ENCODE measurements at places on chromosomes 5 and 9.

- no peak for DNase-seq
- no peak overlapping the region for H3K4me3 ChIP-seq
- no peak overlapping the region for H3K27ac ChIP-seq
- H3K36me3 ChIP-seq, result no peaks in the 10 kb centered on the region
- H3K27me3 ChIP-seq, result no peaks in the 10 kb centered on the region
- peaks cover 1% of the 10 kb centered on the region for H3K4me1 ChIP-seq
These were observed 6.2 kb downstream of the ZER1 start for GRCh38 chr9:128765499-128765898.

GRCh38 chr9:70945301-70945700, 176.1 kb downstream of the TRPM3 start:
- no peak overlapping the region for H3K4me3 ChIP-seq
- no peak overlapping the region for H3K27ac ChIP-seq
- no peak for DNase-seq
- no peaks in the 10 kb centered on the region for H3K4me1 ChIP-seq
- H3K36me3 ChIP-seq, result no peaks in the 10 kb centered on the region

- H3K4me1 ChIP-seq, result peaks cover 13% of the 10 kb centered on the region
- no peaks in the 10 kb centered on the region for H3K27me3 ChIP-seq
- no peak overlapping the region for H3K27ac ChIP-seq
- no peak overlapping the region for H3K4me3 ChIP-seq
- DNase-seq, result peak; percentile 82
These were observed 346.9 kb upstream of the TLE4 start for GRCh38 chr9:79224672-79225433.

DNA sequence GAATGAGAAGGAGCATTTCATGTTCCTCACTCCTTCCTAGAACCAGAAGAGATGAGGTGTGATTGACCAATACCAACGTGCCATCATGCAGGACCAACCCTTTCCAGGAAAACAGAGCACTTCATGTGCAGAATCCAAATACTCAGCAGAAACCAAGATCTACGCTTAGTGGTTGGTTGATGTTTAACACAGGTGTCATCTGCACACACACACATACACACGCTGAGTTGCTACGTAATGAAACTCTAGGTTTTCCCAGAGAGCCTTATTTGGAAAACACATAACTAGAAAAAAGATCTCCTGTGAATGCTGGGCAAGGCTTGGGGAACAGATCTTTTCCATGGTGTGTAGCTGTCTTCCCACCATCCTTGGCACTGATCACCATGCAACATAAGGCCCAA, 21.1 kb upstream of the ZNF622 start:
- no peaks in the 10 kb centered on the region for H3K4me1 ChIP-seq
- DNase-seq, result no peak
- H3K27ac ChIP-seq, result no peak overlapping the region
- peaks cover 4% of the 10 kb centered on the region for H3K27me3 ChIP-seq

- H3K36me3 ChIP-seq, result no peaks in the 10 kb centered on the region
- no peak for DNase-seq
- H3K4me3 ChIP-seq, result no peak overlapping the region
- no peaks in the 10 kb centered on the region for H3K4me1 ChIP-seq
- H3K27me3 ChIP-seq, result no peaks in the 10 kb centered on the region
These were observed 430.4 kb downstream of the CAAP1 start for GRCh38 chr9:26462213-26462612.

DNA sequence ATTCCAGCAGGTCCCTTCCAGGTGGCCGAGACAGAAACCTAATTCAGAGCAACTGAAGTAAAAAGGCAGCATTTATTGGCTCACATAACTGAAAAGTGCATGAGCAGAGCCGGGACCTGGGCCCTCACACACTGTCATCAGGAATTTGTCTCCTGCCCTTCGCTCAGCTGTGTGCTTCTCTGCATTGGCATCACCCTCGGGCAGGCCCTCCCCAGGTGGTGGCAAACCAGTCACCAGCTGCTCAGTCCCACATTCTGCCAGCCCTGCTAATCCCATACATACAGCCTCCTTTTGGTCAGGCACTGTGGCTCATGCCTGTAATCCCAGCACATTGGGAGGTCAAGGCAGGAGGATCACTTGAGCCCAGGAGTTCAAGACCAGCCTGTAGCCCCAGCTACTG, 11.5 kb upstream of the CPLX2 start:
- H3K27ac ChIP-seq, result no peak overlapping the region
- no peaks in the 10 kb centered on the region for H3K36me3 ChIP-seq
- no peak for DNase-seq

DNA sequence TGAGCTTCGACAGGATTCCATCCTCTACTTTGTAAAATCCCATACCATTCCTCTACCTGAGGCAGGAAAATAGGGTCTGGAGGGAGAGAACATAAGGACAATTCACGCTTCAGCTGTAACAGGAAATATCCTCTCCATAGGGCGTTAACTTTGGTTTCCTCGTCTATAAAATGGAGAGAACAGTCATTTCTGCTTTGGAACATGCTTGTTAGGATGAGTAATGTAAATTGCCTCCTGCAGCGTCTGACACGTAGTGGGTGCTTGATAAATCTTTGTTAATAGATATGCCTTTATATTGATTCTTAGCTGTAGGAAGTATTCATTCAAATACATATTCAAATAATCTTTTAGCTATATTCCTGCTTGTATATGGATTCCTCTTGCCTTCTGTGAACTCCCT, 711 bp upstream of the SUB1 start:
- DNase-seq, result no peak
- peaks cover 11% of the 10 kb centered on the region for H3K4me1 ChIP-seq
- H3K4me3 ChIP-seq, result no peak overlapping the region
- H3K27ac ChIP-seq, result no peak overlapping the region

DNA sequence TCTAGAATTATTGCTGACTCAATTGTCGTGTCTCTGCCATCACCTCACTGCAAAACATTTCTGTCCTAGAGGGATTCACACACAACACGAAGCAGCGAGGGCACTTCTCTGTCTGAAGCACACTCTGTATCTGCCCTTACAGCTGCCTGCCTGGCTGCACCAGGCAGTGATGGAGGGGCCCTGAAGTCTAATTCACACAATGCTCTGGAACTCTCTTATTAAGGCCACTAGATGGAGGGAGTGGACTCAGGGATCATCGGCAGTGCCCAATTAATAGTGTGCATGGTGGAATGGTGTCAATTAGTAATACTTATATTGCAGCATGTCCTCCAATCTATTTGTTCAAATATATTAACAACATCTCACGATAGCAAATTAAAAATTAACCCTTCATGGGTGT, 157.5 kb upstream of the MAP1B start:
- no peak for DNase-seq
- no peak overlapping the region for H3K27ac ChIP-seq
- no peaks in the 10 kb centered on the region for H3K27me3 ChIP-seq
- H3K36me3 ChIP-seq, result no peaks in the 10 kb centered on the region

GRCh38 chr9:111873901-111874300, 22.7 kb upstream of the UGCG start:
- H3K27me3 ChIP-seq, result no peaks in the 10 kb centered on the region
- H3K4me3 ChIP-seq, result no peak overlapping the region
- DNase-seq, result no peak
- no peaks in the 10 kb centered on the region for H3K36me3 ChIP-seq

DNA sequence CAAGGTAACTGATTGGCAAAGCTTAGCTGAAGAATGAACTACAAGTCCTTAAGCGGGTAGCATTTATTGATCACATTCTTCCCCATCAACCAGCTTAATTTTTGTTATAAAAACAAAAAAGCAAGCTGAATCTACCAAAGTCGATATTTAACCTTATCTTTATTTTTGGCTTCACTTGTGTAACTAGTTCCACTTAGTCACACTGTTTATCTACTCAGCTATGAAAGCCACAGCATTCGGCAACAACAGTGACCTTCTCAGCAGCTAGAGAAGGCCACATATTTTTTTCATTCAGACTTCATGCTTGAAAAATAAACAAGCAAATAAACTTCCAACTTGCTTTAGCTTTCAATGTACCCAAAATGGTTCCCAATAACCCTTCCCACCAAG, 69.4 kb downstream of the KLHL3 start:
- no peaks in the 10 kb centered on the region for H3K27me3 ChIP-seq
- no peaks in the 10 kb centered on the region for H3K36me3 ChIP-seq
- DNase-seq, result peak; percentile 40
- no peaks in the 10 kb centered on the region for H3K4me1 ChIP-seq
- H3K4me3 ChIP-seq, result no peak overlapping the region

GRCh38 chr5:10635257-10635866, 71.5 kb downstream of the ANKRD33B start:
- H3K4me3 ChIP-seq, result no peak overlapping the region
- H3K27ac ChIP-seq, result peak overlapping the region; percentile 51
- H3K4me1 ChIP-seq, result peaks cover 28% of the 10 kb centered on the region
- peak; percentile 73 for DNase-seq

GRCh38 chr9:91948597-91949391, 1.2 kb downstream of the ROR2 start:
- H3K36me3 ChIP-seq, result no peaks in the 10 kb centered on the region
- H3K27ac ChIP-seq, result no peak overlapping the region
- peak; percentile 22 for DNase-seq

DNA sequence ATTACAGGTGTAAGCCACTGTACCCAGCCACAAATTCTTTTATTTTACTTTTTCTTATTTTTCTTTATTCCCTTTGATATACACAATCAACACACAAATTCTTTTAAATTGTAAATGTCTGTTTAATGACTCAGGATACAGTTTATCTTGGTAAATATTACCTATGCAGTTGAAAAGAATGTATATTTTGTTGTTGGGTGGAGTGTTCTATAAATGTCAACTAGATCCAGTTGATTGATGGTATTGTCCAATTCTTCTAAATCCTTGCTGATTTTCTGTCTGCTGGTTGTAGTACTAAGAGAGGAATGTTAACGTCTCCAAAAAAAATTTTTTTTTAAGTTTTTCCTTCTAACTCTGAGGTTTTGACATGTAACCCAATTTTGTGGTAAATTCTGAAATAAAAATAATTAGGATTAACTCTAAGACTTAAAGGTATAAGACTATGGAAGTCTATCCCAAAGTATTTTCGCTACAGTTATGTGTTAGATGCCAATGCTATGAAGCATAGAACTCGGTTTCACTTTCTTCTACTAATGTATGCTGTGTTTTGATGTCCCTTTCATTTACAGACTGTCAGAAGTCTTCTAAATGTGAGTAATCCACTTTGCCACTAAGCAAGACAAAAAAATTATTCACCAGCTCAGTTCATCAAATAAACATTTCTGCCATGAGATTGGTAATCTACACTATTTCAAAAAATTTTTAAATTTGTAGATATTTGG, 720.2 kb upstream of the C9orf72 start:
- no peak overlapping the region for H3K4me3 ChIP-seq
- no peak overlapping the region for H3K27ac ChIP-seq
- no peaks in the 10 kb centered on the region for H3K27me3 ChIP-seq

GRCh38 chr5:2131196-2131595, 248.5 kb upstream of the IRX4 start:
- no peaks in the 10 kb centered on the region for H3K27me3 ChIP-seq
- H3K36me3 ChIP-seq, result no peaks in the 10 kb centered on the region
- no peak overlapping the region for H3K27ac ChIP-seq
- no peak overlapping the region for H3K4me3 ChIP-seq

DNA sequence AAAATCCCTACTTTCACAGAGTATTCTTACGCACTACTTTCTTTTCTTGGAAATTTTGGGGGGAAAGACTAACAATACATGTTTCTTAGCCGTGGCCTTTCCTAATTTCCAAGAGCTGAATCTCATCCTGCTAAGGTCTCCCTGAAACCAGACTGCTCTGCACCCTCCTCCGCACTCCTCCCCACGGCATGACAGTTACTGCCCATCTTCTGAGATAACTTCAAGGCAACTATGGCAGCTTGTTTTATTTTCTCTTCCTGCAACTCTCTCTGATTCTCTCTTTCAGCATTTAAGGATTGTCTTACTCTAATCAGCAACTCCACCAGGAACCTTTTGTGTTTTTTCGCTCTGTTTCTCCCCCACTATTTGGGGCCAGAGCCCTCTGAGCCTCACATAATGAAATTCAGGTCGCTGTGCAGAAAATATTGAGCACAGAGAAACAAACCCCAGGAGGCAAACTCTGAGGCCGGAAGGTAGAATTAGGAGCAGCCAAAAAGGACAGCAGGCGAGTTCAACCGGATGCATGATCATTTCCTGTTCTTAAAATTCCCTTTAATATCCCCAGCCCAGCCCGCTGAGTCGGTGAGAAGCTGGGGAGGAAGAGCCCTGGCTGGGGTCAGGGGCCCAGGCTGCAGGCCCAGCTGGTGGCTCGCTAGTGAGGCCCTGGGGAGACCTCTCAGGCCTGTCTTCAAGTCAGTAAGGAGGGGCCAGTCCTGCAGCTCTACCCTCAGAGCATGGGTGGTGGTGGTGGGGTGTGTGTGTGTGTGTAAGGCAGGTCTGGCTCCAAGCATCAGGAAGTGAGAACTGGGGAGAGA, 213.6 kb upstream of the S1PR3 start:
- peak; percentile 51 for DNase-seq
- no peaks in the 10 kb centered on the region for H3K27me3 ChIP-seq
- H3K4me3 ChIP-seq, result no peak overlapping the region
- H3K36me3 ChIP-seq, result no peaks in the 10 kb centered on the region

DNA sequence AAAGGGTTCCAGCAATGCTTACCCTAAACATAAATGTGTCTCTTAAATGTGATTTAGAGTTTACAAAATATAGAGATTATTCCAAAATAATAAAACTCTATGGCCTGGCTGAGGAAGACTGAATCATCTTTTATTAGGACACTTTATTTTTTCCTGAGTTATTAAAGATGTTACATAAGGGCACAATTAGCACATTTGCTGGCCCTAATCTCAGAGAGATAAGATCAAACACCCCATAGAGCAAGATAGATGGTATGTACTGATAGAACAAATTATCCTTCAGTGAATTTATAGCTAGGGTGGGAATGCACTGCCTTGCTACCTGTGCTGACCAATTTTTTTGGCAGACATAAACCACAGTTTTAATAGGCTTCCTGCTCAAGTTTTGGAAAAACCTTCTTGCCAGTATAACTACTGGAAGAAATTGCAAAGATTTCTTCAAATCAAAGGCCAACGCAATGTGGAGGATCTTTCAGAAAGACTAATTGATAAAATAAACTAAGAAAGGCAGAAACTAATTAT, 367.1 kb upstream of the MPDZ start:
- no peaks in the 10 kb centered on the region for H3K27me3 ChIP-seq
- H3K36me3 ChIP-seq, result no peaks in the 10 kb centered on the region
- DNase-seq, result no peak
- H3K27ac ChIP-seq, result no peak overlapping the region
- no peaks in the 10 kb centered on the region for H3K4me1 ChIP-seq

DNA sequence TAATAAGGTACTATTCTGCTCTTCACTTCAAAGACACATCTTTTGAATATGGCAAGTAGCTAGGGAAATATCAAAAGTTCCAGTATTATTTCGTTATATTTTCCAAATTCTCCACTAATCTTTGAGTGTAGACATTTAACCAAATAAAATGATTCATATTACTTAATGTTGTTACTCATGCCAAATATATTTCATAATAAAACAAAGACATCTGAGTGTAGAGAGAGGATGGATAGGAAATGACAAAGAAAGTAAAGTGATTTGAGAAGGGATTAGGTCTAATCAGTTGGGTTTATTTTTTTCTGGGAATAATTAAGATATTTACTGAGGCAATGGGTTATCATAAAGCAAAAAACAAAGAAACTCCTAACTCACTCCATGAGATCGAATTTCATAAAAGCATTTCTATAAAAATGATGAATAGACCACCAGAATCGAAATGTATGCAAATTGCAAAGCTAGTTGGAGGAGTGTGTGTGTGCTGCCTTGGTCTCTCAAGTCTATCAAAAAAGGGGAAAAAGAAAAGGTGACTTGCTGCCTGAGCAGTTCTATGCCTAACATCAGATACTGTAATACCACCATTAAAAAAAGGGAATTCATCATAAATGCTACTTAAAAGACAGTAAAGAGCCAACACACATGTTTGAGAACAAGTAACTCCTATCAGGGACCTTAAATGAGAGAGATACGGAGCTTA, 255.5 kb downstream of the PDE4D start:
- no peak for DNase-seq
- no peaks in the 10 kb centered on the region for H3K36me3 ChIP-seq
